Upper lobe of left lung (tissue), 6 donors: ENCODE measurements at places on chromosomes 12 and 14.
A peak's percentile ranks its signal among the peaks of the same experiment; 100 is the strongest.

DNA sequence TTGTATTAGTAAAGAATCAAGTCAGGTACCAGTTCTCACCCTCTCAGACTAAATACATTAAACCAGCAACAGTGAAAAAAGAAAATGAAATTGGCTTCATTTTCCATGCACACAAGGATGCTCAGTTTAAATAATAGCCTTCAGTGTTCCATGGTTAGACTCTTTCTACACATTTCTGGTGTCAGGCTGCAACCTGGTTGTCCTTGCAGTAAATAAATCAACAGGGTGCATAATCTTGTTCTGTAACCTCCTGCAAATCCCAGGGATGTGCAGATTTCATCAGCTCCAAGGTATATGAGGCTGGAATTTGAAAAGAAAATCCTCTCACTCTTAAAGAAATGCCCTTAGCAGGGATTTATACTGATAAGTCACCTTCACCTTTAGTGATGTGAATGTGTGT lies 46.7 kb upstream of the BTG1 start:
- DNase-seq = no peak

GRCh38 chr12:68769941-68770340 lies 24.0 kb downstream of the SLC35E3 start:
- no peak for DNase-seq

- DNase-seq = no peak
Observed at GRCh38 chr12:128318946-128319345, 52.0 kb downstream of the TMEM132C start.

- DNase-seq = no peak
Observed at GRCh38 chr14:32620724-32621123, 291.6 kb downstream of the AKAP6 start.

GRCh38 chr12:32947206-32948067 lies 50.9 kb upstream of the PKP2 start:
- no peak for DNase-seq

- no peak for DNase-seq
Observed at GRCh38 chr12:57210926-57211692, 5.5 kb upstream of the NXPH4 start.

- no peak for DNase-seq
Observed at GRCh38 chr12:34097213-34097612, 74.9 kb downstream of the ALG10 start.

- peak; percentile 35 for DNase-seq
Observed at GRCh38 chr12:119060847-119061796, 79.8 kb downstream of the SRRM4 start.
